ENCODE measurements at places on chromosomes 3 and 15. TPM values are rescaled to one million over a fixed set of nuclear protein-coding genes. Genes with fewer than 3 reads are reported as not detected.

The TRIM71 gene
- not detected for total RNA-seq

DNA sequence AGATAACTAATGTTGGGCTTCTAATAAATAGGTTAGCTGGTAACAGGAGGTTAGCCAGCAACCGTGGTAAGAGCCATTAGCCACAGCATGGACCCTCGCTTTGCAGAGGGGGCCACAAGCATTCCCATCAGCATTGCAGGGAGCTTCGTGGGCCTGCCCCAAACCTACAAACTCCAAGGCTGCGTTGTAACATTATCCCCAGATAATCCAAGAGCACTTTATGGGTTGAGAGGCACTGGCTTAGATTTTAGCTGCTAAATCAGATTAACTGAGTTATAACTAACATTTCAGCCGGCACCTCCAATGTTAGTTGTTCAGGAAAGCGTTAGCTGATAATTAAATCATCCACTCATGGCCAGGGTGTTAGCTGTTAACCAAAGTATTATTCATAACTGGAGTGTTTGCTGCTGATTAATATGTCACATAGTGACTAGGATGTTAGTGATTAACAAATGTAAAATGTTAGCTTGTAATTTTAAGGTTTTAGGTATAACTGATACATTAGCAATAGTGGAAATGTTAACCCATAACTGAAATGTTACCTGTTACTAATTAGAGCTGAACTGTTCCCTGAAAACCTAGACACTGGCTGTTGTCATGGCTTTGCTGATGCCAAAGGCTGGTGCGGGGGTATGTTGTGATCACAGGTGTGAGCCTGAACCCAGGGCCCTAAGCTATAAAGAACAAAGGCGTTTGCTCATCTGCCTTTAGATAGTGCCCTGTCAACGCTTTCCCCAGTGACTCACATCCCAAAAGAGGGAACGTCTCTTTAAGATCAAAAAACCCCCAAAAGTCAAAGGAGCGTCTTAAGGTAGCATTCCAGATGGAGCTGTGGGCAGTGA is 56.2 kb downstream of the SLC6A6 start:
- DNase-seq = no peak

DNA sequence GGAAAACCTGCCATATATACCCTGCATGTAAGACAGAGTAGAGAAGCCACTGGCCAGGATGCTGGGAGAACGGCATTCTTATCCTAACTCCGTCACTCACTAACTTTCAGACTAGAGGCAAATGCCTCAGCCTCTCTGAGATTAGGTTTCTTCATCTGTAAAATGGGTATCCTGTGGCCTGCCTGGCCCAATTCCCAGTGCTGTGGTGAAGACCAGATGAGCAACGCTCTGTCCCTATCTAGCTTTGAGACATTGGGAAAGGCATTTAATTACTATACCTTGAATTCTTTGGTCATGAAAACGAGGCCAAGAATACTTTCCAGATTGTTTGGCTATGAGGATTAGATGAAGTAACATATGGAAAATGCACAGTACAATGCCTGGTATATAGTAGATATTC is 35.9 kb downstream of the CEMIP start:
- no peak for DNase-seq

GRCh38 chr3:51176923-51177322 is 208.2 kb upstream of the MANF start:
- DNase-seq = no peak

GRCh38 chr15:67079361-67079760 is 14.0 kb downstream of the SMAD3 start:
- DNase-seq = no peak

The DIPK2A gene
- total RNA-seq = 17.1 TPM
